Stimulated activated CD8-positive, alpha-beta memory T cell treated with anti-CD3 and anti-CD28 coated beads, Interleukin-15, amount 100 ng/mL, for 24 hours (primary cell): ENCODE measurements at places on chromosomes 5 and 9.

DNA sequence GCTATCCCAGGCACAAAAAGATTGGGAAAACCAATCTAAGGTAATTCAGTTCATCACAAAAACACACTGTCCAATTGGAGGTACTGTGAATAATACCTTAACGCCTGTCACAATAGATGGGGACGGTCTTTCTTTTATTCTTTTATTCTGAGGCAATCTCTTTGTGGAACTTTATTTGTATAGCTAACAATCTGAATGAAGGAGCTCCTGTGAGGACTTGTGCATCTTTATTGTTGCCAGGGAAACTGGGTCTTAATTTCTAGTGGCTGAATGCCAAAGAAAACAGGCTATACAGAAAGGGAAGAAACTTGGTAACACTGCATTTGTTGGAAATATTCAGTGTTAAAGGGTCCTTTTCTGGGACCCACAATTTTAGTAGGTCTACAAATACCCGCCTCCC, 546.9 kb upstream of the C9orf72 start:
- no peak for DNase-seq

- DNase-seq, result no peak
Observed at GRCh38 chr5:155665361-155665760, 651.8 kb downstream of the KIF4B start.

DNA sequence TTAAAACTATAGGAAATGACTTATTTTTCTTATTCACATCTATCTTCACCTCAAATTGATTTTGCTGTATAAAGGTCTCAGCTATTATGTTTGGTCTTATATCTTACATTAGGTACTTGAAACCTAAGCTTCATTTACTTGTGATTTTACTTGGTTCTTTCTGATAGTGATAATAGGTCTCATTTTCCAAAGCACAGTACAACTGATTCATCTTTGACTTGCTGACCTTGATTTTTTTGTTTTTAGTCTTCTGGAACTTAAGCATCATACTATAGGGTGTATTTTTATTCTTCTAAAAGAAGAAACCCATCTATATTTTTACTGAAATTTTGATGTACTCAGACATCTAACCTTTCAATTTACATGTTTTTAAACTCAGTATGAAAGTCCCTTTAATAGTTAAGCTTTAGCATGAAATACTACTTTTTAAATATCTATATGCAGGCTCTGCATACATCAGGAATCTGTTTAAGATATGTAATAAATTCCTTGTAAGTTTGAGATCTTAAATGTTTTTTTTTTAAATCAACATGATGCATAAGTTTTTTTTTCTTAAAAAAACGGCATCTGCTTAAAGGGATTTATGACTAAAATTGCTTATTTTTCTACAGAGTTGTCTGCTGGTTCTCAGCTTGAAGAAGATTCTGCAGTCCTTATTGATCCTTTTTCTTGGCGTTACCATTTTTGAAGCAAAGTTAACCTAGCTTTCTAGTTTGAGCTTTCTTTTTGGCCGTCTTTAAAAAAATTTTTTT, 13.3 kb downstream of the MATR3 start:
- DNase-seq, result no peak

- no peak for DNase-seq
Observed at GRCh38 chr9:85610074-85610860, 131.5 kb downstream of the AGTPBP1 start.

DNA sequence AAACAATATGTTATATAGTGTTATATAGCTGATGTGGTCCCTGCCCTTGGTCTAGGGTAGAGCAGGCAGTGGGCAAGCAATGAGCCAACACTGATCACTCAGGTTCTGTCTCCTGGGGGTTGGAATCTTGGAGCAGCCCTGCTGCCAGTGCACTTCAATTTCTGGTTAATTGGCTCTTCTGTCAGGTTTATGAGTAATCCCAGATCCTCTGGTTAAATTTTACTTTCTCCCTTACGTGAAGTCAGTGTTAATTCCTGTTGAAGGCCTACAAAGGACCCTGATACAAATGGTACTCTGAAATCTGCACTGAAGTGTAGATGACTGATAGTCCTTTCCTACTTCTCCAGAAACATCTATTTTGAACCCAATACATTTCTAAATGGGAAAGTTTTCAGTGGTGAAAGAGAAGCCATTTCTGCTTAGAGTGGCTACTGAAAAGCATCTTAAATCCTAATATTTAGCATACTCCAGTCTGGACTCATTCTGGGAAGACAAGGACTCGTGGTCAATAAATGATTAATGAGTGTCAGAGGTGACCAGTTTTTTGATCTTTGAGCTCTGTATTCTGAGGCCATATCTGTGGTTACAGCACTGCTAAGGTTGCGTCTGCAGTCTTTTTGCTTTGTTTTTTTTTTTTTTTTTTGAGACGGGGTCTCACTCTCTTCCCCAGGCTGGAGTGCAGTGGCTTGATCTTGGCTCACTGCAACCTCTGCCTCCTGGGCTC, 442.4 kb downstream of the KIF4B start:
- no peak for DNase-seq

- DNase-seq, result no peak
Observed at GRCh38 chr9:123450996-123451395, 95.0 kb downstream of the CRB2 start.

DNA sequence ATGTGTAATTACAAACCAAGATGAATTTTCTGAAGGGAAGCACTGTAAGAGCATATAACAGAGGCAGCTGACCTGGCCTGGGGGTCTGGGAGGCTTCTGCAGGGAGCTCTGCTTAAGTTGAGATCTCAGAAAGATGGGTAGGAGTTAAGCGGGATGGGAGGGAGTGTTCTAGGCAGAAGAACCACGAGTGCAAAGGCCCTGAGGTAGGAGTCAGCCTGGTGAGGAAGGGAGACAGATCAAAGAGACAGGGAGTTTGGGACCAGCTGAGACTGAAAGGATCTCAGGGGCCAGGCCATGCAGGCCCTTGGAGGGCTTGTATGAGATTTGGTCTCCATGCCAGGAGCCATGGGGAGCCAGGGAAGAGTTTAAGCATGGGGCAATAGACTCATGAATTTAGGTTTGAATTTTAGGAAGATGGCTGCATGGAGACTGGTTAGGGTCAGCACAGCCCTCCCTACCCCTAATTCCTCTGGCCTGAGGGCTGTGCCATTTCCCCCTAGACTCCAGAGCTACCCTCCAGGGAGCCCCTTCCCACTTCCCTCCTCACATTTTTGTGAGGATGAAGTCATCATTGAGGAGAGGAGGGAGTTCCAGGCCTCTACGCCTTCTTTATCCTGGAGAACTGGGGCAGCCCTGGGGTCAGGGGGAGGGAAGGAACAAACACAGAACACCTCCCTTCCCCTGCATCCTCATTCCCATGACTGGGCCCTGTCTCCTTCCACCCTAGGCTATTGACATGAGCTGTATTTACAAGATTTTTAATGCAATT, 4.8 kb upstream of the ARAP3 start:
- no peak for DNase-seq

DNA sequence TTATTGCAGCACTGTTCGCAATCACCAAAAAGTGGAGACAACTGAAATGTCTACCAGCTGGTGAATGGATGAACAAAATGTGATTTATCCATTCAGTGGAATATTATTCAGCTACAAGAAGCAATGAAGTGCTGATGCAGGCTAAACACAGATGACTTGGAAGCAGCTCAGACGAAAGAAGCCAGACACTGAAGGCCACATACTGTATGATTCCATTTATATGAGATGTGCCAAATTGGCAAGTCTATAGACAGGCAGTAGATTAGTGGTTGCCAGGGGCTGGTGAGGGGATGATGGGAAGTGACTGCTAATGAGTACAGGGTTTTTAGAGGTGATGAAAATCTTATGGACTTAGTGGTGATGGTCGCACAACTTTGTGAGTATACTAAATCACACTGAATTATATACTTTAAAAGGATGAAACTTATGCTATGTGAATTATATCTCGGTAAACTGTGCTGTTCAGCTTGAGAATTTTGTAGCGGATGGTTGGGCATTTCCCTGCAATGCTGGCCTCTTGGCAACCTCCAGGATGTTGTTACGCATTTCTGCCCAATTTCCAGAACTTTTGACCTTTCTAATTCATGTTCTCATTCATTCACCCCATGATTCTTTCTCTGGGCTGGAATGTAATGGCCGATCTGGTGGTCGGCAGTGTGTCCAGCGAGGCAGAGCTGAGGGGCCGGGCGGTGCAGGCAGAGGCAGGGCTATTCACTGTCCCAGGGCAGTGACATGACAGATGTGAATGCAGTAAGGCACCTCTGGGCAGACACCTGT, 22.0 kb upstream of the WNK2 start:
- DNase-seq, result no peak

DNA sequence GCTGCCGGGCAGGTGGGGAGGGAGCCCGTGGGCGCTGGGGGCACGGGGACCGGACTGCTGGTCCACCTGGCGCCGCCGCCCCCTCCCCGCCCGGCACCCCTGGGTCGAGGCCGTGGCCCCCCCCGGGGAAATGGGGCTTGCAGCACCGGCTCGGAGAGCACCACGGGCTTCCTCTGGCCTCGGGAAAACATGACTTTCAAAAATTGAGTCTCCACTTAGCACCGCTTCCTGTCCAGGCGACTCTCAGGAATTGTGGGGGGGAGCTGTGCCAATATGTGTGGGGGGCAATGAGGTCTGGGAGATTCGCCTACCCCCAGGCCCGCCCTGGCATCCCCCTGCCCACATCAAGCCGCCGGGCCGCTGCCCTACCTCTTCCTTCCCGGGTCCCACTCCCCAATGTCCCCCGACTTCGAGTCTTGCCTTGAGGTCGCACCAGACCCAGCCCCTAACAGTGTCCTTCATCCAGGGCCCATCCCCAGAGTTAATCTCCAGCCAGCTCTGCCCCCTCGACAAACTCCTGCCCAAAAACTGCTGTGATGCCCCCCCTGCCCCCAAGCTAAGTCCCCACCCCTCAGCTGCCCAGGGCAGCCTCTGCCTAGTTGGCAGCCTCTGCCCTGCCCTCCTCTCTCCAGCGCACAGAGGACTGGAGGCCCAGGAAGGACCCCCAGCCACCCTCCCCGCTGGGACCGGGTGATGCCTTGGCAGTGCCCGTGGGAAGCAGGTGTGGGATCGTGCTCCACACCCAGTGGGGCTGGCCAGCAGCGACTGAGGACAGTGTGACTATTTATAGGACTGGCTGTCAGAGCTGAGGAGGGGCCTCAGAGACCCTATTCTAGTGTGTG, 3.9 kb downstream of the EGFL7 start:
- no peak for DNase-seq

DNA sequence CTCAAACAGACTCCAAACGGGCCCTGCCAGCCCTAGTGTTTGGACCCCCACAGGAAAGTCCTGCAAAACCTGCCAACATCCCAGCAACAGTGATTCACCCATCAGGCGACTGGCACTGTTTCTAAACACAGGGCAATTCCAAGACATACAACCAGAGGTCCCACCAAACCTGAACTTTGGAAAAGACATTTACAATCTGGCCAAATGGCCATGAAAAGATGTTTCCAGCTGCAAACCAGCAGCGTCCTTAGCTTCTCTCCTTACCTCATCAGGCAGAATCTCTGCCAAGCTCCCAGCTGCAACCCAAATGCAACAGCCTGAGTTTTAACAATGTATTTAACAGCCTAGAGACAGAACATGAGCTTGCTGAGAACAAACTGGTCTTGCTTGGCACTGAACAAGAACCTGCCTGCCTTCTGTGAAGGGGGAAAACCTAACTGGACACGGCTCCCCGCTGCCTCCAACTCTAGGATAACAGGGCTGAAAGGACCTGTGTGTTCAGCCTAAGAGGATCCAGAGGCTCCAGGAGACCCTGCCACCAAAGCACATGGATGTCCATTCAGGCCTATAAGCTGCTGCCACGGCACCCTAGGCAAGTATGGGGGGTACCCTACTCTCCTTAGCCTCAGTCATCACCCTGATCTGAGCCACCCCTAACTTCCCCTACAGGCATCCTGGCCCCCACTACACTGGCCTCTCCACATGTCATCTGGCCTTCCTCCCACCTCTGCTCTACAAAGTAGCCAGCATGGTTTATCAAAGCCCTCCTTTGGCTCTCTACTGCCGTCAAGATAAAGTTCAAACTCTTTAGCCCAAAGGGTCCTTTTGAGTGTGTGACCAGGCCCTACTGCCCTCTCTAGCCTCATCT, 5.6 kb downstream of the P4HA2 start:
- no peak for DNase-seq

DNA sequence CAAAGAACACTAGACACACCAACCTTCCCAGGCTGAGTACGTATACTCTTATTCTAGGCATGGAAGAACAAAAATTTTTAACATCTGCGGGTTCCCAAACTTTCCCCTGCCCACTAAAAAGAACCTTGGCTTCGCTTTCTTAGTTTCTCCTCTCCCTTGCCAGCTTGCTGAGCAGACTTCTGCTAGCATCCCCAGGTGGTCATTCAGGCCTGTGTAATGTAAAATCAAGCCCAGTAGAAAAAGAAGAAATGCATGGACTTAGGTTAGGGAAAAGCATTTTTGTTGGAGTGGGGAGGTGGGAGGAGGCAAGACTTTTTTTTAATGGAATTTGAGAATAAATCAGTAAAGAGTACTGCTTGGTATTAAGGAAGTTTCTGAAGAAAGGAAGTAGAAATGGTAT, 331.0 kb upstream of the TLE4 start:
- no peak for DNase-seq

GRCh38 chr9:110089681-110090370, 118.1 kb downstream of the C9orf152 start:
- no peak for DNase-seq

- DNase-seq, result peak; percentile 38
Observed at GRCh38 chr9:99266255-99267023, 44.4 kb downstream of the SEC61B start.

GRCh38 chr5:128163991-128164390, 80.4 kb downstream of the SLC12A2 start:
- DNase-seq, result no peak

- no peak for DNase-seq
Observed at GRCh38 chr5:33275921-33276627, 164.7 kb upstream of the TARS1 start.

- no peak for DNase-seq
Observed at GRCh38 chr5:151223447-151224264, at the start of gene CCDC69. Gene CCDC69, minus strand, starts transcription at chr5:151224092. Its CDS starts 122 bp downstream, at chr5:151223970.

DNA sequence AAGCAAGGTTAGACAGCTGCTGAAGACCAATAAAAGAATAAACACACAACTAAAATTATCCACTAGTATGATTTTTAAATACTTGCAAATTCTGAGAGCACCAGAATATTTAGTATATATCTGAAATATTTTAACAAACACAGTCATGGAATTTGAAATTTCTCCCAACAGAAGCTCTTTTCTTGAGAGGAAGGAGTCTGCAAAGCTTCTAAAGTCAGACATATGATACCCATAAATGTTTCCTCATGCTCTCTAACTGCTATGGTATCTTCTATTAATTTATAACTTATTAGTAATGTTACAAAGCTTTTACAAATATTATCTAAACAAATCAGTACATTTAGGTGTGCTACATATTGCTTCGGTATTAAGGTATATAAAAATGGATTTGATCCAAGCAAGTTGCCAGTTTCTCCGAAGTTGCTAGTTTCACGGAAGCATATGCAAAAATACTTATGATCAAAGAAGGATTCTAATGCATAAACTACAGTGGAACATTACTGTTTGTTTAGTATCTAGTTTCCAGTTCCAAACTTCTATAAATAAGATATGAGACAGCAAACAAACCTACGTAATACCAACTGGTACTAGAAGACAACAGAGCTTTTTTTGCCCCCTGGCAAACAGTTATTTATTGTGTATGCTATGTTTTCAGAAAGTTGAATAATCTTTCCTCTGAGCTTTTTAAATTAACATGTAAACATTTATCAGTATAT, 22.0 kb downstream of the FNIP1 start:
- no peak for DNase-seq
